ENCODE measurements at places on chromosomes 1 and 21. TPM values are rescaled to one million over a fixed set of nuclear protein-coding genes. Genes with fewer than 3 reads are reported as not detected.
A peak's percentile ranks its signal among the peaks of the same experiment; 100 is the strongest.

ZCCHC17 gene
- total RNA-seq = 34.7 TPM

MAN1C1 gene
- 0.11 TPM for total RNA-seq

CFAP74 gene
- total RNA-seq = not detected

DNA sequence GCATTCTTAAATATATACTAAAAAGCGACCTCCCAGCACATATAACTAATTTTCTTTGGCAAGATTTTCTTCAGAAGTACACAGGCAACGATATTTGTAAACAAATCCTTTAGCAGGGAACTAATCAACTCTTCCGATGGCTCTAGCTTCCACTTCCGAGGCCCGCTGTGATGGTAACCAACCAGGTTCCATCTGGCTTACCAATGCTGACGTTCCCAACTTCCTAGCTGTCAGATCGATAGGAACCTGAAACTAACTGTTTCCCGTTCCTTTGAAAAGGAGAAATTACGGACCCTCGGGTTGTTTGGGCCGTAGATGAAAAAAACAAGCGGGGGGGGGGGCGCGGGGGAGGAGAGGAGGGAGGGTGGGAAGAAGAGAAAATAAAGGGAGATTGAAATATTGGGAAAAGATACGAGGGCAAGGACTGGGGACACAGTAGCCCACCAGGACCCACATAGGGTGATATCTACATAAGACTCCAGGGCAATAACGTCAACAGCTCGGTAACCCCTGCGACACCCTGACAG is 513 bp downstream of the GTF2B start:
- no peaks in the 10 kb centered on the region for H3K27me3 ChIP-seq
- DNase-seq = peak; percentile 30
- peak overlapping the region; percentile 96 for H3K4me3 ChIP-seq
- H3K27ac ChIP-seq = peak overlapping the region; percentile 33
- H3K4me1 ChIP-seq = peaks cover 27% of the 10 kb centered on the region
- peaks cover 15% of the 10 kb centered on the region for H3K36me3 ChIP-seq

- no peak overlapping the region for H3K27ac ChIP-seq
- no peaks in the 10 kb centered on the region for H3K4me1 ChIP-seq
- peaks cover 52% of the 10 kb centered on the region for H3K27me3 ChIP-seq
- H3K4me3 ChIP-seq = no peak overlapping the region
- no peak for DNase-seq
- no peaks in the 10 kb centered on the region for H3K36me3 ChIP-seq
These were observed 208.1 kb upstream of the VAMP3 start for GRCh38 chr1:7562729-7563605.

GRCh38 chr1:108691128-108691941 is 775 bp upstream of the PRPF38B start:
- no peaks in the 10 kb centered on the region for H3K27me3 ChIP-seq
- peaks cover 17% of the 10 kb centered on the region for H3K4me1 ChIP-seq
- peak overlapping the region; percentile 100 for H3K4me3 ChIP-seq
- H3K36me3 ChIP-seq = peaks cover 16% of the 10 kb centered on the region
- DNase-seq = no peak

DNA sequence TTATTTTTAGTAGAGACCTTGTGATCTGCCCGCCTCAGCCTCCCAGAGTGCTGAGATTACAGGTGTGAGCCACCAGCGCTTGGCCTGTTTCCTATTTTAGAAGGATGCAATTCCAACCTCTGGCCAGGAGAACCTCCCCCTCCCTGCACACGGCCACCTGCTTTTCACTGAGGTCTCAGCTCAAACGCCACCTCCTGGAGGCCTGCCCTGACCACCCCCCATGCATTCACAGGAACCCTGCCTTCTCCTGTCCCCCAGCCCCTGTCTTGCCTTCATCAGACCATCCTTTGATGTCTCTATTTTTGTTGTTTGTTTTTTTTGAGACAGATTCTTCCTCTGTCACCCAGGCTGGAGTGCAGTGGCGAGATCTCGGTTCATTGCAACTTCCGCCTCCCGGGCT is 2.3 kb downstream of the SRM start:
- peaks cover 21% of the 10 kb centered on the region for H3K36me3 ChIP-seq
- no peaks in the 10 kb centered on the region for H3K27me3 ChIP-seq
- H3K27ac ChIP-seq = no peak overlapping the region
- peaks cover 16% of the 10 kb centered on the region for H3K4me1 ChIP-seq
- DNase-seq = no peak

Measured in PC-3 (cell line).